Left renal cortex interstitium (tissue), 4 donors: ENCODE measurements at places on chromosomes 16 and 17.

- DNase-seq = no peak
Measured at GRCh38 chr17:76092526-76093413, 10.8 kb downstream of the EXOC7 start.

DNA sequence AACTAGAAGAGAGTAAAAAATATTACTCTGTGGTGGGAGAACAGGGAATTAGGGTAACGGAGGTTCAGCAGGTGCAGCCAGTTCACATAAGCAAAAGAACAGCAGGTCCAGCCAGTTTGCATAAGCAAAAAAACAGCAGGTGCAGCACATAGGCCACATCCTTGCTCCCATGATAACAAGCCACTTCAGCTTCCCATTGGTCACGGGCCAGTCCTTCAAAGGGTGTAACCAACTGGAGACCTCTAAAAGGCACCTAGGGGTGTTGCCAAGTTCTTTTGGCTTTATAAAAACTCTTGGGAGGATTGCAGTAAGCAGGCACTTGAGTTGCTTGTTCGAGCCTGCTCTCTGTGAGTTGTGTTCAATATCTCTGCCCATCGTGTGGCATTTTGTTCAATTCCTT is 488.1 kb downstream of the XYLT1 start:
- no peak for DNase-seq

GRCh38 chr16:14193316-14193871 is 122.3 kb downstream of the MRTFB start:
- DNase-seq = no peak

DNA sequence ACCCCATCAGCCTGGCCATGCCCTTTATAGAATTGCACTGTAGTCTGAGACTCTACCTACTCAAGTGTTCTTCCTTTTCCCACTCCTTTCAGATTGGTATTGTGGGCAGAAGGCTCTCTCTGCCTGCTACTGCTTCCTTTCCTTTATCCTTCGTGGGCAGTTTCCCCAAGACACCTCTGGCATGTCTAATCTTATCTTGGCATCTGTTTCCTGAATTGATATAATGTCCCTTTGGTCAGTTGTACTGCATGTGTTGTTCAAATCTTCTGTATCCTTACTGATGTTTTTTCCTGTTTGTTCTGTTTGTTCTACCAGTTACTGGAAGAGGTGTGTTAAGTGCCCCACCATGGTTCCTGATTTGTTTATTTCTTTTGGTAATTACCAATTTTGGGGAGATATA is 29.5 kb upstream of the MSI2 start:
- no peak for DNase-seq

GRCh38 chr17:1275962-1276736 is 3.3 kb upstream of the TRARG1 start:
- no peak for DNase-seq

GRCh38 chr16:11497851-11498289 is 88.8 kb downstream of the LITAF start:
- no peak for DNase-seq

- no peak for DNase-seq
Measured at GRCh38 chr17:871751-872519, 89.8 kb downstream of the MRM3 start.

- no peak for DNase-seq
Measured at GRCh38 chr17:15926039-15926740, 18.7 kb upstream of the ADORA2B start.

- DNase-seq = no peak
Measured at GRCh38 chr17:79664930-79665737, 54.3 kb upstream of the RBFOX3 start.

DNA sequence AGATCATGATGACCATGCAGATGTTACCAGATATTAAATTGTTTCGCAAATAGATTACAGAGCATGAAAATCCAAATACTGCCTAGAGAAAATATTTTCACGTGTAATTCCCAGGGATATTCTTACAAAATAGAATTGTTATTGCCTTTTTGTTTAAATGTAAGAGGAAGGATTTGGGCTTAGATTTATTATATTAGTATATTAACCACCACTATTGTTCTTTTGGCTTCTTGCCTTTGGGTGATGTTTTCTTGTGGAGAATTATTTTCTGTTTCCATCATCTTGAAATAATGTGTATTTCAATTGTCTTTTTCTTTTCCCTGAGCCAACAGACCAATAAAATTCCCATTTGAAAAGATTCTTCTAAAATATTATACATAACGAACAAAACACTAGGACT is 109.7 kb upstream of the NUDT7 start:
- DNase-seq = no peak

DNA sequence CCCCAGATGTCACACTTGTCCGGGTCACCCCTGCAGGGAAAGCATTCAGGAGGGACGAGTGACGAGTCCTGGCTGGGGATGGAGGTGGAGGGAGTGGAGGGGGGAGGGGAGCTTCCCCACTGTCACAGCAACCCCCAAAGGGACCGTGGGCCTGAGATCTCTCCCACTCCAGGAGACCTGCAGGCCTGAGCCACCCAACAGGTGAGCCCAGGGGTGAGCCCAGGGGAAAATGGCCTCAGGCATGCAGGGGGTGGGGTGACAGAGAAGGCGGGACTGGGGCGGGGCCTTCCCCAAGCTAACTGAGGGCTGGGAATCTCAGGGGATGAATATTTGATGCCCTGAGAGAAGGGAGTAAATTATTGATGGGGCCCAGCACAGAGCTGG is 2.4 kb downstream of the USH1G start:
- no peak for DNase-seq

- no peak for DNase-seq
Measured at GRCh38 chr16:54504372-54504771, 217.8 kb upstream of the IRX3 start.

GRCh38 chr16:19071811-19072777 is 4.7 kb downstream of the COQ7 start:
- no peak for DNase-seq

DNA sequence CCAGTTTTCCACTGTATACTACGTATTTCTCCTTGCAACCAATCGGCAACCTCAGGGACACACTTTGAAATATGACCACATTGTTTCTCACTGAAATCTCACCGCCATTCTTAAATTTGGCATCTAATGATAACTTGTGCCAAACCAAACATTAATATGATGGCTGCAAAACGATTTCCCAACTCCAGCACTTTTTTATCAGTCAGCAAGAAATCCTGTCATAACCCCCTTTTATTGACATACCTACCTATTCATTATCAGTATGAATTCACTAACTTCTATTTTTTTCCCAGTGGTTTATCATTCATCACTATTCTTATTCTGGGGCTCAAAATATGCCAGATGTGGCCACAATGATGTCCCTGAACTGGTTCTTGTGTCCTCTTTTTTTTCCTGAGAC is 15.8 kb downstream of the MBTD1 start:
- DNase-seq = no peak

GRCh38 chr16:57512296-57513001 is 23.9 kb downstream of the CCDC102A start:
- no peak for DNase-seq

DNA sequence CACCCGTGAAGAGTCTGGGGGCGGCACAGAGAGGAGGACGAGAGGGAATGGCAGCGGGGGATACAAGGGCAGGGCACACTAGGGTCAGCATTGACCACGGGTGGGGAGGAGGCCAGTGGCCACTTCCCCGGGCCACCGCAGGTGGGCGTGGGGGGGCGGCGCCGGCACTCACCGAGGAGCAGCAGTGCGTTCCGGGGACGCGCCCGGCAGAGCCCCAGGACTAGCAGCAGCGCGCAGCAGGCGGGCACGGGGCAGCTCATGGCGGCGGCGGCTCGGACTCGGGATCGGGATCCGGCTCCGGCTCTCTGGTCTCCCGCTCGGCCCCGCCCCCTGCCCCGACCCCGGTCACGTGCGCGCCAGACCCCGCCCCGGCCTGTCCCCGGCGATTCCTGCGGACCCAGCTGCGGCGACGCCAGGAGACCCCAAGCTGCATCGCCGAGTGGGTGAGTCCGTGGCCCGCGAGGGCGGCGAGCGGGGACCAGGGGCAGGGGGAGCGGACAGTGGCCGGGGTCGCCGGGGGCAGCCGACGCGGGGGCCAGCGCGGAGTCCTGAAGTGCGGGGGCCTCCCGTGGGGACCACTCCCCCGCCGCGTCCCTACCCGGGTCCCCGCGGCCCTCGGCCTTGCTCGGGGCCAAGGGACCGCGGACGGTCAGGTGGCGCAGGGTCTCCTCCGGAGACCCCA is at the start of the genes SGSH and SLC26A11:
Gene SGSH (minus strand): TSS at position 280 of the 682 bp plus-strand sequence. CDS start 20 bp downstream, at position 260.
Gene SLC26A11 (plus strand): TSS at position 374 of the 682 bp plus-strand sequence. CDS start 1,134 bp downstream, outside the sequence.
- DNase-seq = peak; percentile 49

GRCh38 chr17:14745541-14745940 is 444.7 kb downstream of the HS3ST3B1 start:
- DNase-seq = no peak

- DNase-seq = no peak
Measured at GRCh38 chr16:81384006-81384405, 60.6 kb upstream of the CMIP start.

DNA sequence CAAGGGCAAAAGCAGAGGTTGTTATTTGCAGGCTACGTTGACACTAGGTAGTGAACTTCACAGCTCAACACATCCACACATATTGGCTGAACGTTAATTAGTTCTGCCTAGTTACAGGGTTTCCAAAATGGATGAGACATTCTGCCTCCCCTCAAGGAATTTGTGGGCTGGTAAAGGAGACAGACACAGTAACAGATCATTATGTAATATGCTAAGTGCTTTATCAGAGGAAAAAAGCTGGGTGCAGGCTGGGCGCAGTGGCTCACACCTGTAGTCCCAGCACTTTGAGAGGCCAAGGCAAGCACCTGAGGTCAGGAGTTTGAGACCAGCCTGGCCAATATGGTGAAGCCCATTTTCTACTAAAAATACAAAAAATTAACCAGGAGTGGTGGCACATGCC is 26.2 kb downstream of the BMERB1 start:
- no peak for DNase-seq
